Heart right ventricle (tissue), 16 donors: ENCODE measurements at places on chromosomes 16 and 17. TPM values are rescaled to one million over a fixed set of nuclear protein-coding genes. Genes with fewer than 3 reads are reported as not detected.

DNA sequence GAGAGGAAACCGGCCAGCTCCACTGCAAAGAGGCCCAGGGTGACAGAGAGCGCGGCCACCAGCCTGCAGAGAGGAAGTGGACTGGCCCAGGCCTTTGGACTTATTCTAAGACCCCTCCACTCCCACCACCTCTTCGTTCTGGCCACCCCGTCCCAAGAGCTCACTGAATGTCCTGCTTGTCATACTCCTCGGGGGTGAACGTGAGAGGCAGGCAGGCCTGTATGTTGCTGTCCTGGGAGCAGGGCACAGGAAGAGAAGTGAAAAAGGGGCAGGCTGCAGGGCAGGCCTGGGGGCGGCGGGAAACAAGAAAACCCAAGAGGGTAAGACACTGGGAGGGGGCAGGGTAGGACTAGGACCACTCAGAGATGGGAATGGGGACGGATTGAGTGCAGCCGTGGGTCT, 384 bp downstream of the TMEM107 start:
- no peak for DNase-seq

DNA sequence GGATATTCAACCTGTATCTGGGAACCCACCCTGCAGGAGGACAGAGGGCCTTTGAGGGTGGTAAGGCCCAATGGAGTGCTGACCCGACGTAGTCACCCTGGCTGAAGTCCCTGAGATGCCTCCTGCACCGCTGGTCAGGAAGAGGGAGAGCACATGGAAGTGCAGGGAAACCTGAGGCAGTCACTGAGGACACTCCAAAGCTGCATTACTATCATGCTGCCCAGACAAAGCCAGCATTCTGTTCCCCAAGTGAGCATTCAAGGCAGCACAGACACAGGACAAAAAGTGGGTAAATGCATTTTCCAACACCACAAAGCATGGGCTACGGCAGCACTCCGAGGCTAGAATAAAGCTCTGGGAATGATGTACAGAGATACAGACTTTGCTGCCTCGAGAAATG, 46.8 kb upstream of the BCAR1 start:
- DNase-seq: no peak

GRCh38 chr17:29593591-29594518, 923 bp downstream of the ANKRD13B start:
- peak; percentile 15 for DNase-seq

Gene TBC1D3H
- polyA plus RNA-seq: not detected

- DNase-seq: peak; percentile 19
Measured at GRCh38 chr17:6603744-6604325, 36.7 kb downstream of the KIAA0753 start.

DNA sequence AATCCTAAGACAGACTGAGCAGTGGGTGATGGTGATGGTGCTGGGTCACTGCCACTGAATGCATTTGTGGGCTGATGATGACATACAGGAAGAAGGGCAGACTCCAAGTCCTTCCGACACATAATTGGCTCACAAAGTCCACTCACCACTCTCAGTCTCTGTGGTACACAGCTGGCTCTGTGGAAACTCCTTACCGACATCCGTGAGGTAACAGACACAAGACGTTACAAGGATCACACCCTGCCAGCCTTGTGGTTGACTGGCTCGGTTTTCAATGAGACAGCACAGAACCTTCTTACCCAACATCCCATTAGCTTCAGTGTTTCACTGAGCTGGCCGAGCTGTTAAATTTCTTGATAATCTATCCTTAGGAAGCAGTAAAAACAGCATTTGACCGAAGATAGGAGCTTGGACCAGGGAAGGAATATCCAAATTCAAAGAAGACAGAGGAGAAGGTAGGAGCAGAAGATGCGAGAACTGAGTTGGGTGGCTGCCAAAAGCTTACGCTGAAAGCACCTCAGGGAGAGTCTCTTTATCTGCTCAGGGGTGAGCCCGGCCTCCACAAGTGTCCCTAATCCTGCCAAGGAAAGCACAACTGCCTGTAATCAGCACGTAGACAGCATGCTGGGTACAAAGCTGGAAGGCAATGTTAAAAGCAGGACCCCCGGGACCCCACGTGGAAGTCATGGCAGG, 5.5 kb upstream of the MXRA7 start:
- no peak for DNase-seq

Gene SPOP
- 44.5 TPM for polyA plus RNA-seq

Gene PIPOX
- polyA plus RNA-seq: 0.12 TPM

Gene SLC16A11
- 0.78 TPM for polyA plus RNA-seq

GRCh38 chr17:69045646-69046045, 15.1 kb downstream of the ABCA9 start:
- DNase-seq: no peak

GRCh38 chr17:28717578-28718332, at the start of gene RAB34:
Gene RAB34, minus strand, starts transcription at chr17:28717868. Its CDS starts 602 bp downstream, at chr17:28717266.
- peak; percentile 74 for DNase-seq

DNA sequence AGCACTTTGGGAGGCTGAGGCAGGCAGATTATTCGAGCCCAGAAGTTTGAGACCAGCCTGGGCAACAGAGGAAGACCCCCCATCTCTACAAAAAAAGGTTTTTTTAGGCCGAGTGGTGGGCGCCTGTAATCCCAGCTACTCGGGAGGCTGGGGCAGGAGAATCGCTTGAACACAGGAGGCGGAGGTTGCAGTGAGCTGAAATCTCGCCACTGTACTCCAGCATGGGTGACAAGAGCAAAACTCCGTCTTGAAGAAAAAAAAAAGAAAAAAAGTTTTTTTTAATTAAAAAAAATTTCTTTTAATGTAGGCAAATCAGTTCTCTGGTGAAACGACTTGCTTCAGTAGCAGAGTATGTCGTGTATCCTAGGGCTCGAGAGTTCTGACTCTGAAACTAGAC, 10.9 kb downstream of the HSD3B7 start:
- DNase-seq: no peak

DNA sequence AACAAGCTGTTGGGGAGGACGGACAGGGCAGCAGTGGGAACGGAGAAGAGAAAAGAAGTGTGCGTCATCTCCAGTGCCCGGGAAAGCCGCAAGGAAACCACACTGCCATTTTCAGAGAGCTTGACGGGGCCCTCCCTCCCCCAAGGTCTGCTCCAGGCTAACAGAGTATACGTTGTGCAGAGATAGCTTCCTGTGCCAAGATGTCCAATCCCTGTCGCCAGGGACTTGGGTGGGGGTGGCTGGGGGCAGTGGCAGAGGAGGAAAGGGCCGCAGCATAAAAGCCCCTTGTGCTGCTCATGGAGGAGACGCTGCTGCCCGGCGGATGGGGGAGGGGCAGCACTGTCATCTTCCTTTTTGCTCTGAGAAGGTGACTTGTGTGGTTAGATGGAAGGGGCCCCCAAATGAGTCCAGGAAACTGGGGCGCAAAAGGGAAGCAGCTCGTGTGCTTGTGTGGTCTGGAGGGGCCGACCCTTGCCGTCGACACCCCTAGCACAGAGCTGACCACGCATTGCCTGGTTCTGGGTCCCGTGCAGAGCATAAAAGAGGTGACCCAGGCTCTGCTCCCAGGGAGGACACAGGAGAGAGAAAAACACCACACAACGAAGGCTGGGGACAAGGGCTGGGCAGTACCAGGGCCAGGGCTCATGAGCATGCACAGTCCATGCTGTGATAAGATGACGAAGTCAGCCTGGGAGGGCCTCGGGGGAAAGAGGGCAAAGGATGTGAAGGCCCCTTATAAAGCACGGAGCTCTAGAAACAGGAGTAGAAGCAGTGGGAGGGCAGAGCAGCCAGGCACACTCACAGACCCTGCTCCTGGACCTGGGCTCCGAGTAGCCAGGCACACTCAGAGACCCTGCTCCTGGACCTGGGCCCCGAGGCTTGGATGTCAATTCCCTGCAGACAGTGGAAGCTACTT, 372.7 kb downstream of the SLC39A11 start:
- no peak for DNase-seq

Gene ADCY7
- 2.4 TPM for polyA plus RNA-seq

DNA sequence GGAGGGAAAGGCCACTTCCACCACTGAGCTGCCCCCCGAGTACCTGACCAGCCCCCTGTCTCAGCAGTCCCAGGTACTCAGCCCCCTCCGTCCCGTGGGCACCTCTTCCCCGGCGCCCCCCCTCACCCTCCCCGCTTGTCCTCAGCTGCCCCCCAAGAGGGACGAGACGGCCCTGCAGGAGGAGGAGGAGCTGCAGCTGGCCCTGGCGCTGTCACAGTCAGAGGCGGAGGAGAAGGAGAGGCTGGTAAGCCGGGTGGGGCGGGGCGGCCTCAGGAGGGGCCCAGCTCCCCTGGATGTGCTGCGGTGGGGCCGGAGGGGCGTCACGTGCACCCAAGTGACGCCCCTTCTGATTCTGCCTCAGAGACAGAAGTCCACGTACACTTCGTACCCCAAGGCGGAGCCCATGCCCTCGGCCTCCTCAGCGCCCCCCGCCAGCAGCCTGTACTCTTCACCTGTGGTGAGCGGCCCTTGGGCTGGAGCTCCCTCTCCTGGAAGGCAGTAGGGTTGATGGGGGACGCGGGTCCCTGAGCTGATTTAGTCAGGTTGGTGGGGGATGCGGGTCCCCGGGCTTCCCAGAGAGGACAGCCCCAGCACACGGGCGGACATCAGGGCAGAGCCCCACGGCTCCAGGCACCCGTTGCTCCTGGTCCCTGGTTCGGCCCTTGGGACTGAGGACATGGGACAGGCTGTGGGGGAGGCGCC, 9.5 kb upstream of the MRPL12 start:
- no peak for DNase-seq

Gene ABCA10
- polyA plus RNA-seq: 60.9 TPM

DNA sequence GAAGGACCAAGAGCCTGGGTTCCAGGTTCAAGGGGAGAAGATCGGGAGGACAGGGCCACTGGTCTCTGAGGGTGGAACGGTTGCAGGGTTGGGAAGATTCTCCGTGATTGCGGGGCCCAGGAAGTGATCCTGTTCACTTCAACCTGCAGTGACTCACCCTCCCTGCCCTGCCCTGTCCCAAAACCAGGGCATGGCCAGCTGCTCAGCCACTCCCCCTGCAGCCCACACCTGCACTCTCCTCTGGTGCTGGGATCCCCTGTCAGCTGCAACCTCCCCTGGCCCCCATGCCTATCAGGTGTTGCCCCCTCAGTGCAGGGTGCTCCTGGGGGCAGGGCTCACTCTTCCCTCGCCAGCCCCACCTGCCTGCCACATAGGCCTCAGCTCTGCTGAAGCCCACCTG, 1.1 kb downstream of the RUNDC3A start:
- DNase-seq: no peak

Gene ASIC2
- polyA plus RNA-seq: not detected
